ENCODE measurements at places on chromosomes 12 and 14.

DNA sequence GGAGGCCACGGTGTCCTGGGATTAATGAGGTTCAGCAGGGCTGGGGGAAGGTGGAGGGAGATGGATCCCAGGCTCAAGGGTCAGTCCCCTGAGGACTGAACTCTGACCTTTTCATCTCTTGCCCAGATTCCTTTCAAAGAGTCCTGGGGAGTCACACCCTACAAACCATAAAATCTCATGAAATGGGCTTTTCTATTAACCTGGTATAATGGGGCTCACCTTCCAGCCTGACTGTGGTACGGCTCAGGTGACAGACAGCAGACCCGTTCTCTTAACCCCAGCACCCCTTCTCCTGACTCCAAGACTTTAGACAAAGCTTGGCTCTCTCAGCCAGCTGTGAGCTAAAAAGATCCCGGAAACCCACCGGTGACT, 268.2 kb downstream of the ADGRD1 start:
- DNase-seq: no peak

DNA sequence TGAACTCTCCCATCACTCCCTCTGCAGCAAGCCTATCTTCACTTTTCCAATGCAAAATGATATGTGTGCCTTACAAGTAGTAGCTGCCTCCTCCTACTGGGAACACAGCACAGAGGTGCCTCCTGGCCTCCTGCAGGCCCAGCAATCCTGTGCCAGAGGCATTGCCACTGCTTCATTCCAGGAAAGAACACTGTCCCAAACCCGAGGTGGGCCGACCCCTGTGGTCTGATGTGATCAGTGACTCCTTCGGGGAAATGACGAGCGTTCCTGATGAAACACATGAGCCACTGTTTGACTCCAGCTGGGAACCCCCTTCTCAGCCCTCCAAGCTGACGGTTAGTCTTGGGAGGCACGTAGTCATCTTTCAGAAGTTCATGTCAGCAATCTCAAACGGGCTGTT, 19.5 kb downstream of the PSMC1 start:
- no peak for DNase-seq

GRCh38 chr12:123061441-123062205, 81.1 kb downstream of the ARL6IP4 start:
- DNase-seq: no peak

GRCh38 chr14:65153101-65153500, 50.8 kb upstream of the MAX start:
- DNase-seq: no peak

DNA sequence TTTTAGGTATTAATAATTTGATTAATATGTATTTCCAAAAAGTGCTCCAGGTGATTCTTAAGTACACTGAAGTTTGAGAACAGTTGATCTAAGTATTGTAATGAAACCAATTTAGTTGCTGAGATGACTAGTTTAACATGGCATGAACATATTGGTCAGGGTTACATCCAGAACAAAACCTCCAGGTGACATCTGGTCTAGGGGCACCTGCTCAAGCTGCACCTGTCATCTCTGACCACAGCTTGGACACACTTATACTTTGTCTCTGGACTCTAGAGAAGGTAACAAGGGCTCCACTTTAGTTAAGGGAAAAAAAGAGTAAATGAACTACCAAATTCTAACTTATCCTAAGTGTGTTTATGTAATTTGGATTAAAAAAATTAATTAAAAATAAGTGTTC, 8.1 kb downstream of the ARID2 start:
- DNase-seq: no peak

- no peak for DNase-seq
These were observed 107.7 kb downstream of the SLC6A15 start for GRCh38 chr12:84804691-84805473.

DNA sequence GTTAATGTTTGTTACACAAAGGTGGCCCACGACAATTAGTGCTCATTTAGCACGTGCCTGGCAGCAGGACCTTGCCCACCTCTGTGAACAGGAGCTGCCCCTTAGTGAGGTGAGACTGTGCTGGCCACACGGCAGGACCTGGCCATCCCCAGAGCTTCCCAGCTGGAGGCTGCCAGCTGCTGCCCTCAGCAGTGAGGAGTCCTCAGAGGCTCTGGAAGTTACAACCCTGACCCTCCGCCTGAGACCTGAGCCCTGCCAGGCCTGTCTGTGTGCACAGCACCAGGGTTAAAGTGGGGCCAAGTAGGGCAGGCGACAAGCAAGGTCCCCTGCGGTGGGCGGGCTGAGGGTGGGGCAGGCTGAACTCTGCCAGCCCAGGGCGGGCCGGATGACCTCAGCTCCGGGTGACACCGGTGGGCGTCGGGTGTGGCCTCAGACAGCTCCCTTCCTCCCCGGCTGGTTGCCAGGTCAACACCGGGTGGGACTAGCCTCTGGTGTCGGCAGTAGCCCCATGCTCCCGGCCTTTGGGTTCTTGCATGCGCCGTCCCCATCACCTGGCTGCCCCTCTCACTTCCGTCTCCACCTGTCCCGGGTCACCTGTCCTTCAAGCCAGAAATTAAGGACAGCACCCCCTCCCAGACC, 9.2 kb upstream of the LBHD2 start:
- DNase-seq: no peak

- no peak for DNase-seq
These were observed 92.5 kb downstream of the VCPKMT start for GRCh38 chr14:50023671-50024490.

GRCh38 chr14:51138404-51139103, 43.6 kb upstream of the TRIM9 start:
- no peak for DNase-seq

DNA sequence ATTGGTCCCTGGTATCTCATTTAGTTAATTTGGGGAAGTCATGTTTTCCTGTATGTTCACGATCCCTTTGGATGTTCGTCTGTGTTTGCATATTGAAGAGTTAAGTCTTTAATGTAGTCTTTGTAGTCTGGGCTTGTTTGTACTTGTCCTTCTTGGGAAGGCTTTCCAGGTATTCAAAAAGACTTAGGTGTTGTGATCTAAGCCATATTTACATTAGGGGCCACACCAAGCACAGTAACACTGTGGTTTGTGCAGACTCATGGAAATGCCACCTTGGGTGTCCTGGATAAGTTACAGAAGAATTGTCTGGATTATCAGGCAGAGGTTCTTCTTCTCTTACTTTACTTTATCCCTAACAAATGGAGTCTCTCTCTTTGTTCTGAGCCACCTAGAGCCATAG, 380.3 kb downstream of the CCER1 start:
- no peak for DNase-seq

GRCh38 chr14:20472536-20473169, 3.4 kb downstream of the PNP start:
- DNase-seq: no peak
